LHCN-M2 (cell line): ENCODE measurements at places on chromosomes 11 and 22. TPM values are rescaled to one million over a fixed set of nuclear protein-coding genes. Genes with fewer than 3 reads are reported as not detected.

GRCh38 chr11:31096191-31096805, 273.2 kb downstream of the DCDC1 start:
- no peak for DNase-seq

DNA sequence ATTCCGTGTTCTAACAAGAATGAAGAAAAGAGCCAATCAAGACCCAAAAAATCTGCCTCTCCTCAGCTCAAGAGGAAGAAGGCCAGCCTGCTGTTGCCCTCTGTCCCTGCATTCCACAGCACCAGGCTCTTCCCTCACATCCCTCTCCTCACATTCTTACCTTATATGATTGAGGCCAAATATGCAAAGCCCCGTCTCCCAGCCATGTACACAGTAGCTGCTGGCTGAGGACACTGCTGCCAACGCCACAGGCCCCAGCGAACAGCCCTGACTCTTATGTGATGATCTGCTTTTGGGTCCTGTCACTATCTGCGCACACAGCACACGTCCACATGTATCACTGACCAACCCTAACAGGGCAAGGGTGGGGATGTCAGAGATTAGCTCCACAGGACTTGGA, 60.2 kb downstream of the MICAL3 start:
- DNase-seq: no peak

DNA sequence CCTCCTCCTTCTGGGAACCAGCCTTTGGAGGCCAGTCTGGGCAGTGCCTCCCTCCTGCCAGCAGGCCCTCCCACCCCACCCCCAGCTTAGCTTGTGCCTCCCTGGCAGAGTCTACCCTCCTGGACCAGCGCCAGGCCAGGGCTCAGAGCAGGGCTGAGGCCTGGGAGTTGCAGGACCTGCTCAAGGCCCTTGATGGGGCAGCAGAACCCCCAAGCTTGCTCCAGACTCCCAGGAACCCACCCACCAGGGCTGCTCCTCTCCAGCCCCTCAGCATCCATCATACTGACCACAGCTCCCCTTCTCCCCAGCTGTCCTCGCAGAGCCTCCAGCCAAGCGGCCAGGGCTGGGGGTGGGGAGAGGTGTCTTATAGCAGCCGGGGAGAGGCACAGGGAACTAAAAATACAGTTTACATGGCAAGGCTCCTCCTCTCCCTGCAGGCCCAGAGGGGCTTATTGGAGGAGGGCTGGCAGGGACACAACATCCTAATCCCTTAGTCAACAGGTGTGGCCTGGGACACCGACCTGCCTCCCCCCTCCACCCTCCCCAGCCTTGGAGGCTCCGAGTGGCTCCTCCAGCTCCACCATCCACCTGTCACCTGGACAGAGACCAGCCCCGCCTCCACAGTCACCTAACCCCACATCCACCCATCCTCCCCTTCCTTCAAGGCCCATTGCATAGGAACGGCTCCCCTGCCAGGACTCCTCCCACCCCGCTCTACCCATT, 5.2 kb upstream of the MB start:
- DNase-seq: no peak

GRCh38 chr11:117201658-117202305, 2.6 kb downstream of the TAGLN start:
- DNase-seq: peak; percentile 67

SYCE3 gene
- not detected in 2 replicates for total RNA-seq
